CD4-positive, alpha-beta T cell treated with Interleukin-15 for 4 hours (primary cell): ENCODE measurements at places on chromosomes 7 and 10.

DNA sequence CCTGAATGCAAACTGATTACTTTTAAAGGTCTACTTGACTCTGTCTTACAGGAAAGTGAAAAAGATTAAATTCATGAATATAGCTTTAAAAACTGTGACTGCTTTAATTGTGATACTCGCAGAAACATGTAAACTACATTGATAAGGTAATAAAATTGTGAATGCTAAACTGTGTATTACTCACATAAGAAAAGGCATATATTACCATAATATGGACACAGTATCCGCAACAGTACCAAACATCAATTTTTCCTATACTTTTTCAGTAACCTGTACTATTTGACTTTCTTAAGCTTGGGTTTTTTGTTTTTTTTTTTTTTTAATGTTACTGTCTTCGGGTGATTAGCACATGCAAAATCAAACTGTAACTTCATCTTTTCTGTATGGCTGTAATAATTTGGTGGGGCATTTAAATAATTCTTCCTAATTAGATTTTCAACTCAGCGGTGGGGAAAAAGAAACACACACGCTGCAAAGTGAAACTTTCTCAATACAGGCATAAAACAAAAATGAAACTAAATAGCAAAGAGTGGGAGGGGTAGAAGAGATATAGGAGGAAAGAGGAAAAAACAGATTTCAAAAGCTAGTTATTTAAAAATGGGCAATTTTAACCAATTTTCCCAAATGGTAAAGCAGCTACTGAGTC is 23.2 kb downstream of the NT5C3A start:
- peak; percentile 17 for DNase-seq

- DNase-seq = no peak
Measured at GRCh38 chr7:128908750-128909624, 1.5 kb downstream of the KCP start.

GRCh38 chr7:66517212-66517909 is 111.3 kb upstream of the KCTD7 start:
- DNase-seq = no peak

DNA sequence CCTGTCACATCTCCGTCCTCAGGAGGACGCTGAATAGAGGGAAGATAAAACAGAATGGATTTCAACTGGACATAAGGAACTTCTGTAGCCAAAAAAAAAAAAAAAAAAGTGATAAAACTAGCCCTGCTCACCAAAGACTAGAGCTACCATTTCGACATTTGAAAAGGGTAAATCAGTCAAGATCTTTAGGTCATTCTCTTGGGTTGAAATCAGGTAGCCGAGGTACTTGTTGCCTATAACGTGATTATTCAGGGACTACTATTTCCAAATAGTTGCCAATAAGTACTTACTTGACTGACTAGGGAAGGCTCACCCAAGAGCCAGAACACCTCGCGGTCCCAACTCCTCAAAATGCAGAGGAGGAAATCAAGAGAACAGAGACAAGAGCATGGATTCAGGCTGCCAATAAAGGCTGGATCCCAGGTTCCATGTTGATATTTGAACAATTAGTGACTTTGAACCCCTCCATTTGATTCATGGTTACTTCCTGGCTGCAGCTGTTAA is 2.0 kb downstream of the RHEB start:
- DNase-seq = no peak

- no peak for DNase-seq
Measured at GRCh38 chr7:39910108-39910869, 39.8 kb upstream of the CDK13 start.

DNA sequence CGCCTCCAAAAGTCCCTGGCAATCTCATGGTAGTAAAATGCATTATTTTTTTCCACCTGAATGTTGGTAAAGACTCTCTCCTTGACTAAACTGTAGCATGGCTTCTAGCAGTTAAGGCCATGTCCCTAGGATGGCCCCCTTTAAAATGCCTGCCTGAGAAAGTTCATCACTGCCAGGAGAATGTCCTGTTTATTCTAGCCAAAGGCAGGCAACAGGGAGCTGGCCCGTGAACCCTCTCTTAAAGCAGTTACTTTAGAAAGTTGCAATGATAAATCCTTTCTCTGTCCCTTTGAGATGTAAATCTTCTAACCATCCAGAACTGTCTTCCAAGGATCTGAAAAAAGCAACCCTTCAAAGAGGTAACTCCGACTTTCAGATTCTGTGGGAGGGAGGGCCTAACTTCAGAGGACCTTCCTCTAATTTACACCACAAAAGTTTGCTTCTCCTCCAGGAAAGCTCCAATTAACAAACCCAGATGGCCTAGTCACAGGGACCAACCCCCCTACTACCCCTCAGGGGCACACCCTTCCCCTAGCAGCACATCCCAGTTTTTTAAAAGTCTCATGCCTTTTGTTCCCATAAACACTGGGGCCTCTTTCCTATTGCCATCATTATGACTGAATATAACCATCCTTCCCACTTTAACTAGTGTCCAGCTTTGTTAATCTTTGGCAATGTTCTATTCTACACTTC is 5.5 kb downstream of the DNTT start:
- DNase-seq = no peak

DNA sequence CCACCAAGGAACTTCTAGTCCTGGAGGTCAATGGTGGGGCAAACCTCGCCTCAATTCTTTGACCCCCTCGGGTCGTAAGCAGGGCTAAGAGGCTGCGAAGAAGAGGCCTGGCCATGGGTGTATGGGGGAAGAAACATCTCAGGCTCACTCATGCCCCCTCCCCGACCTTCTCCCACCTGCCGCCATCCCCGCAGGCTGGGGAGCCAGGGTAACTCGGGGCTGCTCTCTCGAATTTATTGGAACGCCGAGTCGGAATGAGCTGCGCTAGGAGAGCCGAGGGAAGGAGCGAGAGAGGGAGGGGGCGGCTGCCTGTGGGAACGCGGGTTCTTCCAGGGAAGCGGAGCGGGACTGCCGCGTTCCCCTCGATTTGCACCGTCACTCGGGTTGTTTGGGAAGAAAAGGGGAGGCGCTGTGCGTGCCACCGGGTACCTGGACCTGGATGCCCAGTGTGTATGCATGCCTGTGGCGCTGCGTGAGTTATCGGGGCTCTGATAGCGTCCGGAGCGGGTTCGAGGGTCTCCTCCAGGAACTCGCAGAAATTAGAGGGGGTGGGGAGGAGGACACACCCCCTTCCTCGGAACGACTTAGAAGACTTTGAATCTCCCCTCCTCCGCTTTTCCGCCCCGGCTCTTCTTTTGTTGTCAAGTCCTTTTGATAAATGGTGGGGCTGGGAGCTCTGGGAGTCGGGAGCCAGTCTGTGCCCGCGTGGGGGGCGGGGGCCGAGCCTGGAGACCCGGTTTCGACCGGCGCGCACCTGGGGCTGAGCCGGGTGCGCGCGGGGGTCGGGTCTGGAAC is 1.8 kb upstream of the ZNF503 start:
- no peak for DNase-seq

DNA sequence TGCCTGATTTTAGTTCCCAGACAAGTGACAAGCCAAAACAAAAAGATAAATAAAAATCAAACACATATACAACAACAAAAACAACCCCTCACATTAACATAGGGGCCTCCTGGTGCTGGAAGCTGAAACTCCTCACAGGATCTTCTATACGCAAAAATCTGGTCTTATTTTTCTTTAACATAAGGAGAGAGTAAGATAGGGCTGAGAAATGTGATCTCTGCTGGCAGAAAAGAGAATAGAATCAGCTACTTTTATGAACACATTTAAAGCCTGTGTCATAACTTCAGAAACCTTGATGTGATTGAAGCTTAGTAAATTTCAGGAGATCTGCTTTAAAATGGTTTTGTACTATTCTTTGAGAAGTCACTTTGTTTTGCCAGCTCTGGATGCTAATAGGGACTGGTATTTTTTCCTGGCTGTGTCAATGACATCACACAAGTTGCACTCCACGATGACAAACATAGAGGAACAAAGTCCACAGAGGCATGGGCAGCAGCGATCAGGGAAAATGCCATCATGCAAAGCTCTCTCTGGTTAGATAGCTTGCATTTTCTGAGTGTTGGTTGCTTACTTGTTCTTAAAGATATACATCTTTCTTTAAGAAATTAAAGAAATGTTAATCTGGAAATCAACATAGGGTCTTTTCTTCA is 176.6 kb upstream of the SP4 start:
- no peak for DNase-seq

DNA sequence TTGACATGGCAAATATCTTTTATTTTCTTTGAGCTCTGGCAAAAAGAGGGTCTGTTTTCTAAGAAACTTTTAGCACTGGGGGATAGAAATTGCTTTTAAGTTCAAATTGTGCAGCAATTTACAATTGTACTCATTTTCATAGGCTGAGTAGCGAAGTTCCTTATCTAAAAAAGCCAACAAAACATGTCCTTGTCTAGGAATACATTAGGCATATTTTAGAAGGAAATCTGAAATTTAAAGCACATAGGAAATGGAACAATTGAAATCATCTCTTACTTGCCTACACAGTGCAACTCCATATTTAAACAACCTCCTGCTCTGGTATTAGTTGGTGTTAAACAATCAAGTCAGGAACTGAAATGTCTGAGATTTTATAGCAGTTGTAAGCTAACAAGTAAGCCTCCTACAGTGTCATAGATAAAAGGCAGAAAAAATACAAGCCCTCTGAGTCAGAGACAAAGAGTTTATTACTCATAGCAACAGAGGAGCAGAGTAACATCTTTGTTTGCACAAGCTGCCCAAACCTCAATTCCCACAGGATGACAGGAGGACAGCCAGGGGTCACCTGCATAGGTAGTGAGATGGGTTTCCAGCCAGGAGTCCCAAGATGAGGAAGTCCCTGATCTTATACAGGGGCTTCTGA is 280.2 kb upstream of the HGF start:
- DNase-seq = no peak

- DNase-seq = no peak
Measured at GRCh38 chr10:53990799-53991238, 810.2 kb downstream of the PCDH15 start.

DNA sequence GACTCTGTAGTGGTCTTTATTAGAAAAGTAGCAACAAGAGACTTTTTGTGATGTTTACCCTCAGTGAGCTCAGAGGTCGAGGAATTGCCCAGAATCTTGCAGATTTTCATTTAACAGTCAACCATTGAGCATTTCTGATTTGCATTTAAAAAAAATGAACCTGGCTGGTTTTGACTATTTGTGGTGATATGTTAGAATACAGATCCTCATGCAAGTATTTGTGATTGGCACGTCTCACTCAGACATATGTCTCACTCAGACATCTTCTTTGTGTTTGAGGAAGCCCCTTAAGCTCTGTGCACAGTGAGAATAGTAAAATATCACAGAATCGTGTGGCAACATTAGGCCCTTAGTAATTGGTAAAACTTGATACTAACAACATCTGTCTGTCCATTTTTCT is 113.2 kb downstream of the SND1 start:
- no peak for DNase-seq
